ENCODE measurements at places on chromosomes 6 and 20.

DNA sequence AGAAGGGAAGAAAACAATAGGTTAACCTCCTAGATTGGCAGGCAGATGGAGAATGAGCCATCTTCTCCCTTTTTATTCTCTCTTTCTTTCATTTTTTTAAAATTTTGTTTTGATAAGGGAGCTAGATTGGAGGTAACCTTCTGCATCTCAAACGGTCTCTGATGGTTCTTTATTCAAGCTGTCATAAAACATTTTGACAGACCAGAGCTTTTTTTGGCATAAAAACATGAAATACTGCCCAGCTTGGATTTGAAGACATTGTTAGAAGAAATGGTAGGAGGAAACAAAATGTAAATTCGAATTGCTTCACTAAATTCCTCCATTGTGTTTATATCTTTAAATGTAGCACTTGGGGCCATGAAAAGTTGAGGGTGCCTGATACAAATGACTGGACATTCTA lies 158.5 kb downstream of the EPHA7 start:
- DNase-seq, result no peak

GRCh38 chr6:158043586-158044524 lies 62.2 kb downstream of the SYNJ2 start:
- DNase-seq, result no peak

GRCh38 chr6:139577763-139578604 lies 203.5 kb upstream of the CITED2 start:
- no peak for DNase-seq

DNA sequence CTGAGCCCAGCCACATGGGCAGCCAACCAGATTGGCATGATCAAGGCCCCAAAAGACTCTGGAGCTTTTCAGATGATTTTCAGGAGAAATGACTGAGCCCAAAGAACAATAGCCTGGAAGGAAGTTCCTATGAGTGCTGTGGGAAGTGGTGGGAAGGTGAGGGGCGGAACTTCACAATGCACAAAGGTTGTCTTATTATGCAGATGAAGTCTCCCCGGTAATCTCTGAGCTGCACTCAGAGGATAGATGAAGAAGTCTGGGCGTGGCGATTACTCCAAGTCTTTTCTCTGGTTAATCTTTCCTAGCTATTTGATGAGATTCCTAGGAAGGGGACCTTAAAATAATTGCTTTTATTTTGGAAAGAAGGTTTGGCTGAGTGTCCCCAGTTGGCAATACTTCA lies 36.9 kb downstream of the LBP start:
- no peak for DNase-seq

- no peak for DNase-seq
These were observed 824.8 kb upstream of the FLRT3 start for GRCh38 chr20:15162079-15162647.

- DNase-seq, result no peak
These were observed 63.2 kb downstream of the OLIG3 start for GRCh38 chr6:137430954-137431353.

- no peak for DNase-seq
These were observed 40.3 kb downstream of the ERMARD start for GRCh38 chr6:169791721-169792131.

GRCh38 chr20:63846128-63846771 lies 15.0 kb upstream of the ABHD16B start:
- no peak for DNase-seq

DNA sequence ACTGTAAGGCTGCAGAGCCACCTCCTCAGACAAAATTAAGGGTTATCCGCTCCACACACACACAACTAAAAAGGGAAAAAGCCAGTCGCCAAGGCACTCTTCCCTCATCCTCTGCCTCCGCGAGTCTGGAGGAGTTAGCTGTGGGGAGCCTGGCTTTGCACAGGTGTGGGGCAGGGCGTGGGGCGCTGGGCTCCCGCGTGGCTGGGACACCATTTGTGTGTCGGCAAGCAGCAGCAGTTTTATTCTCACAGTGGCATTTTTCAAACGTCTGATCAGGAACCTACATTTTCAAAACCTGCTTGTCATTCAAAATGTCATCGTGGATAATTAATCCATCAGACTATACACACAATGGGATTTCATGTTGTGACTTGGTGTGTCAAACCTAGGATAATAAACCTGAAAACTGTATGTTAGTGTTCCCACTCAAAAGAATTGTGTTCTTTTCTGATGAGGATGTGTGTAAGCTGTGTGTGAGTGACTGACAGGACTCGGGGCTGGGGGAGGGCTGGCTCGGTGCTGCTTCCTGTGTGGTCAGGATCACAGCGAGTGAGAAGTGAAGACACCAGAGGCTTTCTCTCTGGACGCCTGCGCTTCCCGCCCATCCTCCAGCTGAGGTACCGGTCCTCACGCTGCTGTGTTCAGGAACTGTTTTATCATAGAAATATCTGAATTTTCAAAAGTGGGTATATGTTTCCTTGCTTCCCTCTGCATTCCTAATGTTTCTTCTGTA lies 83.1 kb downstream of the IRF4 start:
- DNase-seq, result peak; percentile 88

DNA sequence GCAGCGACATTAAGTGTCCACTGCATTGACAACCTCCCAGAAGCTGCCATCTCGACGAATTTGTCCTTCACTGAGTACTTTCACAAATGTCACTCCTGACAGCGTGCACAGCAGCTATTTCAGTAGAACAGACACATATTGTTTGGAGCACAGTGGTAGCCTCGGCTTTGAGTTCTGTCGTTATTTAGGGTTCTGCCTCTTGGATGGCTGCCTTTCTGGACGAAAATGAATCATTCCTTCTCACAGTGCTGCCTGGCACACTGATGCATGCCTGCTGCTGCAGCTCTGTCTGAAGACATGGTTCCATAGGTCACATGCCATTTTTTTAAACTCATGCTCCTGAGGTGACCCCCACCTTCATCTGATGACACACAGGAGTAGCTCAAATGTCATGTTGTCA lies 477.0 kb downstream of the C6orf118 start:
- no peak for DNase-seq

- DNase-seq, result no peak
These were observed 481.5 kb downstream of the CD109 start for GRCh38 chr6:74177506-74177905.

DNA sequence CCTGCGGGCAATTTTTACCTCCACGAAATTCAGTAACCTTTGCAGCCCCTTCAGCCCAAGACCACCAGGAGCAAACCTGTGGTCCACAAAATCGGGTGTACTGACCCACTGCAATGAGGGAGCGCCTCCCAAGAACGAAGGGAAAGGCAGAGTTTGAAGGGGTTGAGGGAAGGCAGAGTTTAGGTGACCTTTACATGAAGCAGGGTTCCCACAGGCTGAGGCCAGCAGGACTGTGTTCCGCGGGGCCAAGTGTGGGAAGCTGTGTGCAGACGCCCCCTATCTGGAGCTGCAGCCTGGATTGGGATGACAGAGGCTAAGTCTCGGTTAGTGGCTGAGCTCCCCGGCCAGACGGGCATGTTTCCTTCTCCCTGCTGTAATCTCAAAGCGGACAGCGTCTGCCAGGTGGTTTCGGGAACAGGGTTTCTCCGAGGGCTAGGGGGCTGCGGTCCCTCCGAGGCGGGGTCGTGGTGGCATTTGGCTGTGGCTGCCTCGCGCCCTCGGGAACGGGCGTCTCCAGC lies 826 bp upstream of the PYGB start:
- no peak for DNase-seq

GRCh38 chr6:80527552-80528052 lies 421.1 kb downstream of the BCKDHB start:
- no peak for DNase-seq

DNA sequence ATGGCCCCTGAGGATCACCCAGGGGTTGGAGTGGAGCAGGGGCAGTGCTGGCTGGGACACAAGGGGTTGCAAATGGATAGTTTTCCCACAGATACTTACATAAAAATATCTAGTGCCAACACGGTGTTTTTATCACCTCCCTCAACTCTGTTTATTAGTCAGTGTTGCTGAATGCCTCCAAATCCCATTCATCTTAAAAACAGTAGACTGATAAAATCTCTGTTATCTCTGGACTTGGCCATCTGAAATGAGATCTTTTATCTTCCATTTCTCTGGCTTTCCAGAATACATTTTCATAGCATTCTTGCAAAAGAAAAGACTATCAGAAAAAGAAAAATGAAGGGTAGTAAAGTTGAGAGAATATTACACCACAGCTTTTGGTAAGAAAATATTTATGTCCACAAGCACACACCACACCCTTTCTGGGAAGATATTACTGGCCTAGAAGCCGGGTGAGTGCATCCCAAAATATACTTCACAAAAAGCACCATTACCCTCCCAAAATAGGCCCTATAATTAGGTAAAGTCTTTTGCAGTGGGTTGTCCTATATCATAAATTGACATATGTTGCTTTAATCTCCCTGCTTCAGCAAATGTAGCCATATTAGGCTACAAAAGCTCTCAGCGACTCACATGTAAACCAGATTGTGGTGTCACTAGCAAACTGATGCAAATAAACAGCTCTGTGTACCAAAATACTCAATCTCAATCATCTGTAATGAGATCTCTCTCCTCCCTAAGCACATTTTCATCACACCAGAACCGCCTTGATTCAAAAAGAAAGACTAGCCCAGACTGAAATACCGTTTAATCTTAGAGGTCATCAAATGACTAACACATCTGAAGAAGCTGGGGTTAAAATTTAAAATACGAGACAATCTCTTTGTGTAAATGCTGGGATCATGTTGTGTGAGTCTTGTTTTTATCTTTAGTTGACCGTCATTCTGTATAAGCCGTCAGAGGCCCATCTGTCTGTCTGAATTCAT lies 96.7 kb downstream of the FYN start:
- peak; percentile 68 for DNase-seq

- DNase-seq, result peak; percentile 21
These were observed 301.0 kb downstream of the FARS2 start for GRCh38 chr6:5562277-5562676.

DNA sequence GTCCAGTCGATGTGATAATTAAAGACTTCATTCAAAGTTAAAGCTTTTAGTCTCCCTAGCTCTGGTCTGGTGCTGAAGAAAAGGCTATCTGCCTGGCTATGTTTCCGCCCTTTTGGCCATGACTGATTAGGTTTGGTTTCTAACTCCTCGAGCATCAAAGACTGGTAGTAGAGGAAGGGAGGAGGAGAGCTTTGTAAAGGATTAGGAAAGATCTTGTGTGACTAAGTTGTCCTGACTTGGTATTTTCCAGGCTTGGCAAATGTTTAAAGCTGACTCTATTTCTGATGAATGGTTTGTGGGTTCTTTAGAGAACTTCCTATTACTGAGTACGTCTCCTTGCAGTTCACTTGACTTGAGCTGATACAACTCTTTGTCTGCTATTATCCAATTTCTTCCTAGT lies 312.9 kb downstream of the GJA1 start:
- no peak for DNase-seq

DNA sequence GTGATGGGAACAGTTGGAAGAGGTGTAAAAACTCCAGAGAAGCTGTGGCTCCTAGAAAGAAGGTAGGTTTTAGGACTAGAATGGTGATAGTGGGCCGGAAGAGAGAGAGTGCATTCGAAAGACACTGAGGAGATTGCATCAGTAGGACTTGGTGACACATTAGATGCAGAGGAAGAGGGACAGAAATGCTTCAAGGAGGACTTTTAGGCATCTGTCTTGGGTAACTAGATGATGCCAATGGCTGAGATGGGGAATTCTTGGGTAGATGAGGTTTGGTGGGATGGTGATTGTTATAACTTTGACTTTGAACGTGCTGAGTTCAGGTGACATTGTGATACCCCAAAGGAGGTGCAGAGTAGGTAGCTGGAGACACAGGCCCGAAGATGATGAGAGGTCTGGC lies 196.5 kb downstream of the GMPR start:
- DNase-seq, result peak; percentile 54

- no peak for DNase-seq
These were observed 322.8 kb downstream of the FARS2 start for GRCh38 chr6:5584078-5584482.

DNA sequence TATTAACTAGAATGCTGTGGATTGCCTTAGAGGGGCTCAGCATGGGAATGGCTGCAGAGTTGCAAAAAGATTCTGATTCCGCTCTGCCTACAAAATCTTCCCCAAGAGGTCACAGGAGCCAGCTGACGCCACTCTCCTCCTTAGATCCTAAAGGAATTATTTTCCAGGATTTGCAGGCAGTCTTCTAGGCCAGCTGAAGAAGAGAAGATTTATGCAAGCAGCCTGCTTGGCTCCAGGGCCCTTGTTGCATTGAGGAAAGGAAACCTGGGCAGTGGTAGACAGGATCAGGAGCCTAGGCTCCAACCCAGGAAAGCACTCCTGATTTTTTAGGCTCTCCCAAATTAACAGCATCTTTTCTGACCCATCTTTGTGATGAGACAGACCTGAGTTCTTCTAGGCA lies 245.8 kb downstream of the PKHD1 start:
- DNase-seq, result no peak

DNA sequence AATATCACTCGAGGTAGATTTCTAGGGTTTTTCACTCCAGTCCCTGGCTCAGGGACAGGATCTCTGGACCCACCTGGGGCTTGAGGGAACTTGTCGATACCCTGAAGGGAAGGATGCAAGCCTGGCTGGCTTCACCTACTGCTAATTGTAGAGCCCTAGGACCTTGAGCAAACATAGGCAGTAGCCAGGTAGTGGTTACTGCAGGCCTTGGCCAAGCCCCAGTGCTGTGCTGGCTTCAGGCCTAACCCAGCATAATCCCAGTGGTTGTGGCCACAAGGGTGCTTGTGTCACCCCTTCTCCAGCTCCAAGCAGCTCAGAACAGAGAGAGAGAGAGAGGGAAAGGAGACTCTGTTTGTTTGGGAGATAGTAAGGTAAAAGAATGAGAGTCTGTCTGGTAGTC lies 5.8 kb upstream of the MCM9 start:
- DNase-seq, result no peak
